NK-92 treated with Interleukin-12 subunit alpha and Interleukin-12 subunit beta, amount 100 ng/mL, for 24 hours (cell line): ENCODE measurements at places on chromosomes 2 and 18.
A peak's percentile ranks its signal among the peaks of the same experiment; 100 is the strongest.

DNA sequence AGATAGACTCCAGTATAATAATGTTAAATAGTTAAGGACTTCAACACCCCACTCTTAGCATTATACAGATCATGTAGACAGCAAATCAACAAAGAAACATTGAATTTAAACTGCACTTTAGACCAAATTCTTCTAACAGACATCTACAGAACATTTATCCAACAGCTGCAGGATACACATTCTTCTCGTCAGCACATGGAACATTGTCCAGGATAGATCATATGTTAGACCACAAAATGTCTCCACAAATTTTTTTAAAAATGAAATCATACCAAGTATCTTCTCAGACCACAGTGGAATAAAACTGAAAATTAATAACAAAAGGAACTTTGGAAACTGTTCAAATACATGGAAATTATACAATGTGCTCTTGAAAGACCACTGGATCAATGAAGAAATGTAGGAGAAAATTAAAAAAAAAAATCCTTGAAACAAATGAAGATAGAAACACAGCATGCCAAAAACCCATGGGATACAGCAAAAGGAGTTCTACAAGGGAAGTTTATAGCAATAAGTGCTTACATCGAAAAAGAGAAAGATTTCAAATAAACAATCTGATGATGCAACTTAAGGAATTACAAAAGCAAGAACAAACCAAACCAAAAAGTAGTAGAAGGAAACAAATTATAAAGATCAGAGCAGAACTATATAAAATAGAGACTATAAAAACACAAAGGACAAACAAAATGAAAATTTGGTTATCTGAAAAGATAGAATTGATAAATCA lies 12.3 kb upstream of the SPP2 start:
- DNase-seq, result no peak

DNA sequence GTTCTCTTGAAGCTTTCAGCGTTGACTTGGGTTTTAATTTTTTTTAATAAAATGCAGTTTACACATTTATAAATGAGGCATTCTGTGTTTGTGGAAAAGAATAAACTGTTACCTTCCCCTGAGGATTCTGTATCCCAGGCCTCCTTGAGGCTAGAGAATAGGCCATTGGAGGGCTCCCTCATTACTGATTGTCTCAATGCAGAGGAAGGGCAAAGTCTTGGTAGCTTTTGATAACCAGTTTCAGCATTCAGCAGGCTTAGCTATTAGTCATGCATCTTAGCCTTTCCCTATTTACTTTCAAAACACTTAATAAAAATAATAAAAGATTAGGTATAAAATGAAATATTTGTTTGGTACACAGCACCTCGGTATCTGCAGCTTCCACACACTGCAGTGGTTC lies 58.1 kb upstream of the OTX1 start:
- DNase-seq, result no peak

DNA sequence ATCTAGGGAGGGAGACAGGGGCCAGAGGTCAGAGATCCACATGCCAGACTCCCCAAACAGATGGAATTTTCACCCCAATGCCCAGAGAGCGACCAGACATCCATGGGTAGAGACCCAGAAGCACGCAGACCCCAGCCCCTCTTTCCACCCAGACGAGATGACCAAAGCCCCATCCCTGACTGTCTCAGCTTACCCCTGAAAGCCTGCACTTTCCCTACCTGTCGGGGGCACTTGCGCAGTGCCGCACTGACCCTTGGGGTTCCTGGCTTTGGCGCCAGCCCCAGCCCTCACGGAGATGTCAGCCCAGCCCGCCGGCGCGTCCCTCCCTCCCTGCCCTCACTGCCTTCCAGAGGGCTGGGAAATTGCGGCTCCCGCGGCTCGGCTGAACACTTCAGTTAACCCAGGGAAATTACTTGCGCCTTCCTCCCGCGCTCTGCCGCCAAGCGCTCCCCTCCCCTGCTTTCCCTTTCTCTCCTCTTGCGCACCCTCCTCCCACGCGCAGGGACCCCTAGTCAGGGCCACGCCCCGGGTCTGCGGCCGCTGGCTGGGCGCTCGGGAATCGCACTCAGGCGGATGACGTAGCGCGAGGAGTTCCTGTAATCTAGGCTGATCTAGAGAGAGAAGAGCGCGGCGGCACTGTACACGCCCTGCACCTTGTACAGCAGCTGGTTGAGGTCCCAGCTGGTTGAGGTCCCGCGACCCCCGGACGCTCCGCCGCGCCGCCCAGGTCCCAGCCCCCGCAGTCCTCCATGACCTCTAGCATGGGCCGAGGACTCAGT lies 12.0 kb downstream of the ALPG start:
- DNase-seq, result no peak

DNA sequence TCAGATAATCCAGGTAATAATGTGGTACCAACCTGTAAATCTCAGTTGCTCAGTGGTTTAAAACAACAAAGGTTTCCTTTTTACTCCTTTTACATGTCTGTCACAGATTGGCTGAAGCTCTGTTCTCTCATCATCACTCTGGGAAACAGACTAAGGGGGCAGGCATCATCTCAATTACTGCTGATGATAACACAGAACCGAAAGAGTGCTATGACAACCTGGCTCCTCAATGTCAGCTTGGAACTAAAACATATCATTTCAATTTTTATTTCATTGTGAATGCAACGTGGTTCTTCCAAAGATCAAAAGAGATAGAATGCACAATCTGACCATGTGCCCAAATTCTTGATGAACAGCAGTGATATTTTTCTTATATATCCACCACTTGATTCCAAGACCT lies 1315.0 kb upstream of the CDH2 start:
- DNase-seq, result no peak

GRCh38 chr2:234019896-234020295 lies 30.6 kb upstream of the SPP2 start:
- no peak for DNase-seq

- DNase-seq, result no peak
Observed at GRCh38 chr18:8424917-8425725, 184.1 kb upstream of the RAB12 start.

DNA sequence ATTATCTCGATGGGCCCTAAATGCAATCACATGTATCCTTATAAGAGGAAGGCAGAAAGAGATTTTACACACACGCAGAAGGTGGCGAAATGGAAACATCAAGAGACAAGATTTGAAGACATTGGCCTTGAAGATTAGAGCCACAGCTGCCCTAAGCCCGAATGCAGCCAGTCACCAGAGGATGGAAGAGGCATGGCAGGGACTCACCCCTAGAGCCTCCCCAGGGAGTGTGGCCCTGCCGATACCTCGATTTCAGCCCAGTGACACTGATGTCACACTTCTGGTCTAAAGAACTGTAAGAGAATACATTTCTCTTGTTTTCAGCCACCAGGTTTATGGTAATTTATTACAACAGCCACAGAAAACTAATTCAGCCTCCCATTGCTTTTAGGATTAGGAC lies 17.4 kb downstream of the TTC39C start:
- no peak for DNase-seq

DNA sequence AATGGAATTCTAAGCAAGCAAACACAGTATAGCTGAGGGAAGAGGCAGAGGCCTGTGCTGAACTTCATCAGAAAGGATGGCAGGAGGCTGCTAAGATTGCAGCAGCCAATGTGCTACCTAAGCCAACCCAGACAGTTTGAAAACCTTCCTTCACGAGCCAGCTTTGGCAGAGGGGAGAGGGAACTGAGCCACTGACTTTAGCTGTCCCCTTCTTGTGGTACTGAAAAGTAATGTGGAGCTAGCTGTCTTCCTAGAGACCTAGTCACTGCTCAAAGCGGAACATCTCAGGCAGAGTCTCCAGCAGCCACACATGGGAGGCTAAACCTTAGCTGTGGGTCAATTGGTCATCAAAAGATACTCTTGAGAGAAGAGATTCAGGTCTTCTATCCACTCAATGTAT lies 419.0 kb downstream of the FBXO15 start:
- no peak for DNase-seq

- DNase-seq, result peak; percentile 0
Observed at GRCh38 chr18:8754995-8755960, 49.9 kb downstream of the MTCL1 start.

DNA sequence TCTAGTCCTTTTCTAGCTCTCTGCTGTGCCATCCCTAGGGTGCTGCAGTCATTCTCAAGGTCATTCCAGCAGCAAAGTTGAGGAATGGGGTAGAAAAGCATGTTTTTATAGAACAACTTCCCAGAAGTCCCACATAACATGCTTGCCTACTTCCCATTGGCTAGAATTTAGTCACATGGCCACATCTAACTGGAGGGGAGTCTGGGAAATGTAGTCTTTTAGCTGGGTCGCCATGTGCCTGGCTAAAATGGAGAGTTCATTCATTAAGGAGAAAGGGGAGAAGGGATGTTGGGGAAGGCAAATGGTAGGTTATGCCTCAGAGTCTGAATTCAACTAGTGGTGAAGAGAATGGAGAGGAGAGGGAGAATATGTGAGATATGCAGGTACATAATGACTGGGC lies 85.7 kb downstream of the SLC4A3 start:
- no peak for DNase-seq

- no peak for DNase-seq
Observed at GRCh38 chr2:38505779-38506178, 96.9 kb downstream of the HNRNPLL start.

DNA sequence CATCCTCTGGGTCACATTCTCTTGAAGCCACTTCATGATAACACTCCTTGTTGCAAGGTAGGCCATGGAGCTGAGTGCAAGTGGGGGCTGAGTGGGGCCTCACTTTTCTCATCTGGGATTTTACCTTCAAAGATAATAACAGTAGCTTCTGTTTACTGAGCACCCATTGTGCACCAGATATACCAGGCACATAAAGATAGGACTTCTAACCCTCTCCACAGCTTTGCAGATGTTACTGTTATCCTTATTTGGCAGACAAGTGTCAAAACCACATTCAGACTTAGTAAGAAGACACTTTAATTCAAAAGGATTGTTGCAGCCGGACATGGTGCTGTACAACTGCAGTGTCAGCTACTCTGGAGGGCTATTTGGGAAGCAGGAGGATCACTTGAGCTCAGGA lies 12.8 kb upstream of the FAM136A start:
- no peak for DNase-seq

- DNase-seq, result no peak
Observed at GRCh38 chr2:212489719-212490346, 48.8 kb downstream of the ERBB4 start.

- no peak for DNase-seq
Observed at GRCh38 chr2:230423851-230424458, 8.0 kb downstream of the SP100 start.

DNA sequence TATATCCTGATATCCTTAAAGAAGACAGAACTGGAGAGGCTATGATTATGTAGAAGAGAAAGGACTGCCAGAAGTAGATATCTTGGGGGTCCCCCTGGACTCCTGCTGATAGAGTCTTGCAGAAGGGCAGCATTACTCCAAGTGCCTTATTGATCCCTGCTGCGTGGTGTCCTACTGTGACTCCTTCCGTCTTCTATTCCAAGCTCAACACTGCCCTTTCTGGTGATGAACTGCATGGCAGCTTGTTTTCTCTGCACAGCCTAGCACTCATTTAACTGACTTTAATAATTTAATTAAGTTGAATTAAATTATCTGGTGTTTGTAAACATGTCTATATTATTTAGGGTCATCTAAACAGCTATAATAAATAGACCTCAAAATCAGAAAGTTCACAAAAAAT lies 194.1 kb upstream of the DSEL start:
- DNase-seq, result no peak

GRCh38 chr2:10984418-10985135 lies 72.8 kb downstream of the KCNF1 start:
- DNase-seq, result no peak

GRCh38 chr2:239912938-239913635 lies 112.1 kb downstream of the NDUFA10 start:
- DNase-seq, result no peak

GRCh38 chr2:133500917-133501316 lies 67.3 kb downstream of the NCKAP5 start:
- DNase-seq, result no peak

DNA sequence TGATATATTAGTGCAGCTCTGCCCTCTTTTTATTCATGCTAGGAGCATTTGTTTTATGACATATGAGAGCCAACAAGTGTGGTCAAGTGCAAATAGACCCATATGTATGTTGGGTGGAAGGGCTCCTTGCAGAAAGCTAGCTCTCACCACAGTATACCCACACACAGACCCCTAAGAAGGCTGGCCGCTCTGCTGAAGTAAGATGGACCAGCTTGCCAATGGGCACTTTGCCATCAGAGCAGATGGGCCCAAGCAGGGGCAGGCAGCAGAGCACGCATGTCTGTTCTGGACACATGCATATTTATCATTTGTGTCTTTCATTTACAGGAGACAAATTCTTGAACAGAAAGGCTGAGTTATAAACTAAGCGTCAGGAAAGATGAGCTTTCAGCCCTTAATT lies 187.5 kb upstream of the DTNA start:
- no peak for DNase-seq

GRCh38 chr2:74321737-74322136 lies 21.5 kb downstream of the SLC4A5 start:
- DNase-seq, result no peak

DNA sequence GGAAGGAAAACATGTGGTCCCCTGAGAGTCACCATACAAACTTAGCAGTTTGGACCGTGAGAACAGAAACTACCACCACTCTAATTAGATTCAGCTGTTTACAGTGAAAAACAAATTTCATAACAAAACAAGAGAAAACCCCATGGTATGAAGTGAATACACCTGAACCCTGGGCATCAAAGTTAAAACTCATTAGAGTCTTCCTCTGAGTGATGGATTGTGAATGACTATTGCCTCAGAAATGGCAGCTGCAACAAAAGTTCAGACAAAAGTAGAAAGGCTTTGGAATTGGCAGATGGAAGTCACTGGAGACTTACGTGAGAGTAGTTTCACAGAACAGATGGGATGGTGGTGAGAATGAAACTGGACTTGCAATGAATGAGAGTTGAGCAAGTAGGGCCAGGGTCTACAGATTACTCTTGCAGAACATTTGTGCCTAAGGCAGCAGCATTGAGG lies 98.0 kb downstream of the AAK1 start:
- DNase-seq, result no peak

DNA sequence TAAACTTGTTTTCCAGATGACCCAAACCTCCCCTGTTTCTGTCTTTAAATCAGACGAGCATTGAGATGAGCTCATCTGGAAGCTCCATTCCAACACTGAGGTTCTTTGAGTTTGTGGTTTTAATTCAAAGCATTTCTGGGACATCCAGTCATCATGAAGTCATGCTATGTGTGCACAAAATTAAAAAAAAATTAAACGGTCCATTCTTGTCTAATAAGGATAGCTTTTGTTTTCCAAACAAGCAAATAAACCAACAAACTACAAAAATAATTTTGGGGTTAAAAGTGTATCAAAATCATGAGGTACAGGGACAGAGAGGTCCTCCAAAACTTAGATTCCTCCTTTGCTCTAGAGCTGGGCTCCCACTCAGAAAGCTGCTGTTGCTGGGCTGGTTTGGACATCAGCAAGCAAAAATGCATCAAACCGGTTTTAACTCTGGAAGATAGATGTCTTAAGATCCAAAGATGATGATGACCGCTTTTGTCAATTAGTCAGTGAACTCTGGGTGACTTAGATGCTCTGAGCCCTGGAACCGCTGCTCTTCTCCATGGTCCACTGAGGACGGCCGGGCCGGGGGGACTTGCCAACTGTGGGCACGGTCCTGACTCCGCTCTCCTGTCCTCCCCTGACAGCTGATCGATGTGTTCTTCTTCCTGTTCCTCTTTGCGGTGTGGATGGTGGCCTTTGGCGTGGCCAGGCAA lies 65.4 kb downstream of the TRPM8 start:
- DNase-seq, result no peak
